ENCODE measurements at places on chromosomes 2 and 18. TPM values are rescaled to one million over a fixed set of nuclear protein-coding genes. Genes with fewer than 3 reads are reported as not detected.

GRCh38 chr18:25230658-25231326 is 121.2 kb downstream of the ZNF521 start:
- DNase-seq: peak; percentile 85

DAW1 gene
- not detected for total RNA-seq

CNTNAP5 gene
- not detected for total RNA-seq

GRCh38 chr2:233854241-233854981 is at the start of gene HJURP:
Gene HJURP, minus strand, starts transcription at chr2:233854535. Its CDS starts 35 bp downstream, at chr2:233854500.
- DNase-seq: peak; percentile 97

DNA sequence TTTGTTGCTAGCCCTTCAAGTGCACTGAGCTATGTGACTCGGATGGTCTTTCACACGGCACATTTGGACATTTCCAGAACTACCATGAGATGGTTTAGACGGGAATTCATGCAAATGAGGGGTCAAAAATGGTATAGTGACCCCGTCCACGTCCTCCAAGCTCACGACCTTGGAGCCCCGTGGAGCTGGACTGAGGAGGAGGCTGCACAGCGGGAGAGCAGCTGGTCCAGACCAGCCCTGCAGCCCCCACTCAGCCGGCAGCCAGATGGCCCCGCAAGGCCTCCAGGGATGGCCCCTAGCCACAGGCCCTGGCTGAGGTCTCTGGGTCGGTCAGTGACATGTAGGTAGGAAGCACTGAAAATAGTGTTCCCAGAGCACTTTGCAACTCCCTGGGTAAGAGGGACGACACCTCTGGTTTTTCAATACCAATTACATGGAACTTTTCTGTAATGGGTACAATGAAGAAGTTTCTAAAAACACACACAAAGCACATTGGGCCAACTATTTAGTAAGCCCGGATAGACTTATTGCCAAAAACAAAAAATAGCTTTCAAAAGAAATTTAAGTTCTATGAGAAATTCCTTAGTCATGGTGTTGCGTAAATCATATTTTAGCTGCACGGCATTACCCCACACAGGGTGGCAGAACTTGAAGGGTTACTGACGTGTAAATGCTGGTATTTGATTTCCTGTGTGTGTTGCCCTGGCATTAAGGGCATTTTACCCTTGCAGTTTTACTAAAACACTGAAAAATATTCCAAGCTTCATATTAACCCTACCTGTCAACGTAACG is 88.8 kb downstream of the EPAS1 start:
- DNase-seq: peak; percentile 63

C2orf66 gene
- not detected for total RNA-seq

RGPD3 gene
- total RNA-seq: 0.08 TPM

DNA sequence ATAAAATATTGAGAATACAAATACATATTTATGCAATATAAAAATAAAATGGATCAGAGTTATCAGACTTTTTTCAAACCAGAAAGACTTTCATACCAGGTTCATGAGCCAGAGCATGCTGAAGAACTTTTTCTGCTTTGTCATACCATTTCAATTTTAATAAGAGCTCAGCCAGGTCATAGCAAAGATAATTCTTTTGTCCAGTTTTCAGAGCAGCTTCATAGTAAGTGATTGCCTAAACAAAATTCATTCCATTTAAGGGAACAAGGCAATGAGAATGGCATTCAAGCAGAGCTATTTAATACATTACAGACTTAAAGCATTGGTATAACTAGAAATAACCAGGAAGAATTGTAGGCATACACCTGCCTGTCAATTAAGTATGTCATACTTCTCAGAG is 42.3 kb downstream of the TTC21B start:
- DNase-seq: no peak

DNA sequence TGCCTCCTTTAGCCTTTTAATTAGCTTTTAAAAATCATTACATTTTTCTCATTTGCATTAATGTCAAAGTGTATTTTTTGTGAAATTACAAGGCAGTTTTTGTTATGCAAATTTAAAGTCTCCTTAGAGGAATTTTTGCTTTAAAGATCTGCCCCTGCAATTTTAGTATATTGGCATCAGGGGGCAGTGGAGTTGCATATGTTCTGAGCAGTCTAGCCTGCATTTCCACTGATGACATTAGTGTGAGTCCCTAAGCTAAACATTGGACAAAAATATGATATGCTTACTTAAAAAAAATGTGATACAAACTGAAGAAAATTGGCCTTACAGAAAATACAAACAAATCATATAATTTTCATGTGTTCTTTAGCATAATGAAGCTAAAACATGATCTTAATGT is 426.5 kb downstream of the SLC4A3 start:
- no peak for DNase-seq

DYNC2LI1 gene
- total RNA-seq: 7.9 TPM

DES gene
- 21,230 TPM for total RNA-seq

CRYBA2 gene
- not detected for total RNA-seq

KLHL30 gene
- 14.3 TPM for total RNA-seq

GRCh38 chr2:114156366-114157056 is 266.6 kb downstream of the ACTR3 start:
- no peak for DNase-seq

DNA sequence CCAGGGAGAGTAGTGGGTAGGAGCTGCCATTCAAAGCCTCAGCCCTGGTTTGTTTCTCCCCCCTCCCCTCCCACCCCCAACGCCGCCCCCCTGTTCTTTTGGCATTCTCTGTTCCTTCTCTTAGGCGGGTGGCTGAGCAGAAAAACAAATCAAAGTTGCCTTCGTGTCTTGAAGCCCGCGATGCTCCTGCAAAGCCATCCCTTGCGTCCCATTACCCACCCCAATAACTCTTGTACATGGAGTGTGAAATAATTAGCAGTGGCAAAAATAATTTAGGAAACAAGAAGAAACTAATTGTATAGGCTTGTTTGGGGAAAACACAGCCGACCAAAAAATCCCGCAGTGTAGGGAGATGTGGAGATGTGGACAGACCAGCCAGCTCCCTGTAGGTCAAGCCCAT is 59.6 kb downstream of the CELF4 start:
- DNase-seq: no peak

GRCh38 chr2:28523902-28524301 is 28.0 kb downstream of the PLB1 start:
- no peak for DNase-seq

GRCh38 chr2:63571291-63571690 is 17.0 kb downstream of the WDPCP start:
- DNase-seq: no peak
